ENCODE measurements at places on chromosomes 6 and 20.

DNA sequence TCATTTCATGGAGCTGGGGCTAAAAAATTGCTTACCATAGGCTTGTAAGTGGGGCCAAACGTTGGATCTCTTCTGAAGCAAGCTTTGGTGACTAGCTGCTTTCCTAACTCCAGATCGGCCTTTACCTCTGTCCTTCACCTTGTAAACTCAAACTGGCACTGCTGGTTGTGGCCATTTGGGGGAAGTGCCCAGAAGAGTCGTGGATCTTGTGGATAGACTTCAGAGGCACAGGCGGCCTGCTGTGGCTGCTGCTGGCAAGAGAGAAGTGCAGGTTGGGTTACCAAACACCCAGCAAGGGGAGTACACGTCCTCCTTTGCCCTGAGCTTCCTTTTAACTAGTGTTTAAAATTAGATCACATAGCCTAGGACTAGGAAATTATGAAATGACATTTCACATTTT, 36.8 kb upstream of the KLHL31 start:
- DNase-seq = no peak

- DNase-seq = no peak
Measured at GRCh38 chr6:105300090-105300489, 102.8 kb downstream of the PREP start.

DNA sequence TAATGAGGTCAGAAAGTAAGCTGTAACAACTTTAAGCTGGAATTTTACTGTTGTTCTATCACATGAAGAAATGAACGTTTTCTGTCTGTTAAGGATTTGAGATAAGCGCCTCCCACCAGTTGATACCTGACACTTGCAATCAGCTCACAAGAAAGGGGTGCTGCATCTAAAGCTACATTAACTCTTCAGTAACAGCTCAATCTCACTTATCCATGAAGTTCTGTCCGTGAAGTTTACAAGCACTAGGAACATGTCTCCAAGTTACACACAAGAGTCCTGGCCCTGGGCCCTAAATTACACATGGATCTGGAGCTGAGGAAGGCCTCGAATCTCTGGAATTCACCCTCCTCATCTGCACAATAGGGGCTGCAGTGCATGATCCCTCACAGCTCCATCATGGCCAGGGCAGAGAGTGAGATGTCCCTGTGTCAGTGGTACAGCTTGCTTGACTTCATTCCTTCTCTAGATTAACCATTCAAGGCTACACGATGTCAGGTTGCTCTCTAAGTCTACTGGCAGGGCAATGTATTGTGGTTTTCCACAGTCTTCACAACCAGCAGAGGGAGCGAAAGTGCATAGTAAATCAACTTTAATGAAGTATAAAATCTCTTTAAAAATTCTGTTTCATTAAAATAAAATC, 182.4 kb upstream of the MCHR2 start:
- DNase-seq = no peak

DNA sequence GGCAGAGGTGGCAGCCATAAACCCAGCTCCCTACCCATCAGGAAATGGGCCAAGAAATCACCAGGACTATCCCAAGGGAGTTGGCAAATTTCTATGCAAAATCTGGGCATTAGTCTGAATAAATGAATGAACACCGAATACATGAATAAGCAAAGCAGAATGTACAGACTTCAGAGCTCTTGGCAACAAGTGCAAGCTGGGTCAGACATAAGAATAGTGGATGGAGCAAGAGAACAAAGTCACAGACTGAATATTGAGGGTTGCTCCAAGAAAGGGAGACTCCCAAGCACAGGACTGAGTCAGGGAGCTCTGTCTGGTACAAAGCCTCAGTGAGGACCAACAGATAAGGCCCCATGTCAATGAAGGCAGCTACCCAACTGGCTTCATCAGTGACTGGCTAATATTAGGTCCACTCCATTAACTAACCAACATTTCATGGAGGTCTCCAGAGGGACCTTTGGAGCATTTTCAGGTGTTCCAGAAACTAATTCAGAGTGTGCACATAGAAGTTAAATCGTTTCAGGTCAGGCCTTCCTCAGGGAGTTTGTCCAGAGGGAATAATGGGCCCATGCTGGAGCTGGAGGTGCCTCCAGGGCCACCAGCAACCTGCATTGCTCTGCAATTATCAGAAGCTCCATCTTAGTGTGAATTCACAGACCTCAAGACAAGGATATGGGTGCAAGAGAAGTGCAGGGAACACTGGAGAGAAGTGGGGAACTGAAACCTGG, 191.5 kb upstream of the RALGAPA2 start:
- DNase-seq = no peak

DNA sequence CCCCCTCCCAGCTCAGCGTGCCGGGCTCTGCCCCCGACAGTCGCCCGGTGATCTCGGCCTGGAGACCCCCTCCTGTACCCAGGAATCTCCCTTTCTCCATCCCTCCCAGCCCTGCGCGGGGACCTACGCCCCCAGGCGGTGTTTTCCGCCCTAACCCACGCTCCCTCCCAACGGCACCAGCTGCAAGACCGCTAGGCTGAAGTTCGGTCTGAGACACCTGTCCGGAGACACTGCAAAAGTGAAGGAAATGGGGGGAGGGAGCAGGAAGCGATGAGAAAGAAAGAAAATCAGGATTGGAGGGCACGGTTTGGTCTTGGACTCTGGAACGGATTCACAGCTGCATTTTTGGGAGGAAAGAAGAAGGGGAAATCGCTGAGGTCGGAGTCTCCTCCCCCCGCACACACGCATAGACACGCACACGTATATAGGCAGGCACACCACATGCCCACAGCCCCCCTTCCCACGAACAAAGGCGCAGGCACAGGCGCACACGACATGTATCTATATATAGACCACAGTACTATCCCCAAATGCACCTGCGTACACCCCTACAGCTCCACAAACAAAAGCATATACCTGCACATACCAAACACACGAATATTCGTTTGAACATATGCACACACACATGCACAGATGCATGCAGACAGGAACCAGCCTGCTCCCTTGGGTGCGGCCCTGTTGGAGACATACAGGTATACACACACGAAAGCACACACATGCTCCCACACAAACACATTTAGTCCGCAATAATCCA, 1.0 kb downstream of the SLC32A1 start:
- no peak for DNase-seq

DNA sequence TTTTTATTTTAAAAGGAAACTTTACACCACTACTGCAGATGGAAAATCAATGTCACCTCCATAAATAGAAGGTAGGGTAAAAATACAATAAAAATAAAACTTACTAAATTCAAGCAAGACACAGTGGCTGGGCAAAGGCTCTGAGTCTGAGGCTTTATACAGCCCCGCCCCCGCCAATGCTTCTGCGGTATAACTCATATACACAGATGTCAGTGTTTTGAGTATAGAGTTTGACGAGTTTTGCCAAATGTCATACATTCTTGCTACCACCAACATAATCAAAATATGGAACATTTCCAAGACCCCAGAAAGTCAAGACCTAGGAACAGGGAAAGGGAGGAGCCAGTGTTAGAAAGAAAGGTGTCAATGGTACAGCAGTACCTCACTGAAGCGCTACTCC, 12.8 kb downstream of the NFATC2 start:
- peak; percentile 62 for DNase-seq

- DNase-seq = no peak
Measured at GRCh38 chr6:159360306-159360705, 191.1 kb downstream of the FNDC1 start.

- DNase-seq = peak; percentile 26
Measured at GRCh38 chr20:50844430-50845100, 49.7 kb downstream of the BCAS4 start.

DNA sequence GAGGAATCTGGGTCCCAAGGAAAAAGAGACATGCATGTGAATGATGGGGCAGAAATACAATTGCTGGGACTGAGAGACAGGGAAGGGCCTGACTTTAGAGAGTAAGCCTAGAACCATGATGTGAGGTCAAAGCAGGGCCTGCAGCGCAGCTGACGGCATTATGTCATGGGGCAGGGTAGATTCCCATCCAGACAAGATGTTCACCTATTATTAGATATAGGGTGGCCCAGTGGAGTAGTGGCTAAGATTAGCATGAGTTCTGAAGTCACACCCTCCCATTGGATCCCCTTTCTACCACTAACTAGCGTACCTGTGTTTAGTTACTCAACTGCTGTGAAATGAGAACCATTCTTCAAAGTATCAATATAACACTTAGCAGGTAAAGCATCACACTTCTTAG, 39.6 kb downstream of the NDUFAF5 start:
- no peak for DNase-seq

GRCh38 chr6:148523551-148523950, 180.9 kb downstream of the SASH1 start:
- no peak for DNase-seq

GRCh38 chr6:127517693-127518092, 1.4 kb downstream of the MTCL3 start:
- no peak for DNase-seq

- DNase-seq = no peak
Measured at GRCh38 chr6:93639126-93639525, 219.8 kb upstream of the EPHA7 start.

DNA sequence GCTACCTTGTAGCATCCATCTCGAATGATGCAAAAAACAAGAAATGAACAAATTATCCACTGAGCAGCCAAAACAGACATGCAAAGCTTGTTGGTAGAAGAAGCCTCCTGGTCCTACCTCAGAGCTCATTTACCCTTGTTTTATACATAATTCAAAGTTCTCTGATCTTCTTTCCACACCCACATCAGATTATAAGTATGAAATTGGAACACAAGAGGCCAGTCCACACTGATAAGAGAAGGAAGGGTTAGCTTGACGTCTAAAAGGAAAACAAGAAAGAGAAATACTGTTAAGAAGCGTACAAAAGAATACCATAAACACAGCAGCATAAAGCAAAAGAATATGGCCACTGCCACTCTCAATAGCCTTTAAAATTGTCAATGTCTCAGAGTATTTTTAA, 49.7 kb downstream of the FAM83B start:
- DNase-seq = no peak

- no peak for DNase-seq
Measured at GRCh38 chr6:5626727-5627426, 365.6 kb downstream of the FARS2 start.

DNA sequence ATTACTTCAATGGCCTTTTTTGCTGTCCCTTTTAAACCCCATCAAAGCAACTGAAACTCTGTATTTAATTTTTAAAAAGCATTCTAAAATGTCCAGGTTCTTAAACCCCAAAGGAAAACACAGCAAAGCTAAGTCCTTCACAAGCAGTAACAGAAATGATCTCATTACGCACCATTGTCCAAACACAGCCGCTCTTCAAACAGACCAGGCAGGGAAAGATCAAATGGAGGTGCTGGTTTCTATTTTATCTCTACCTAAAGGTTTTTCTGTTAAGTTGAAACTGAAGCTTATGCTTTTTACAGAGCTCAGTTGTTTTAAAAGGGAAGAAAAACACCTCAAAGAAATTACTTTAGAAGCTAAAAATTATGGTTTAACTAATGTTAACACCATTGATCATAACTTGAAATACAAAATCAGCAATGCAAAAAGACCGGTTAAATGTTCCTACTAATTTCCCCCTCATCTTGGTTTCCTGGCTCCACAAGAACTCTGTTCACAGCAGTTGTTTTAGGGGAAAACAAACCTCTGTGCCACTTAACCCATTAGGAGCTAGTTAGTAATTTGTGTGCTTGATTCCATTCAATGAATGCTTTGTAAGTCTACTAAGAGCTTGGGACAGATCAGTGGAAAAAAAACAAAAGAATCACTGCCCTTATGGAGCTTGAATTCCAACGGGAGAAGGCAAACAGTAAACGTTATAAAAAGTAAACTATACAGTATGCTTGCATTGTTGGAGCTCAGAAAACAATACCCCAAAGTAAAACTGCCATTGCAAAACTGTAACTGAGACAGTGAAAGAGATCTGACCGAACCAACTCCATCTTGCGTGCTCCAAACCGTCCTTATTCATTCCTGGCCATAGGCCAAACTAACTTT, 87.4 kb downstream of the CD24 start:
- no peak for DNase-seq

GRCh38 chr6:98970469-98970868, 22.7 kb upstream of the FBXL4 start:
- no peak for DNase-seq

- no peak for DNase-seq
Measured at GRCh38 chr6:56875961-56876360, 78.9 kb upstream of the BEND6 start.

DNA sequence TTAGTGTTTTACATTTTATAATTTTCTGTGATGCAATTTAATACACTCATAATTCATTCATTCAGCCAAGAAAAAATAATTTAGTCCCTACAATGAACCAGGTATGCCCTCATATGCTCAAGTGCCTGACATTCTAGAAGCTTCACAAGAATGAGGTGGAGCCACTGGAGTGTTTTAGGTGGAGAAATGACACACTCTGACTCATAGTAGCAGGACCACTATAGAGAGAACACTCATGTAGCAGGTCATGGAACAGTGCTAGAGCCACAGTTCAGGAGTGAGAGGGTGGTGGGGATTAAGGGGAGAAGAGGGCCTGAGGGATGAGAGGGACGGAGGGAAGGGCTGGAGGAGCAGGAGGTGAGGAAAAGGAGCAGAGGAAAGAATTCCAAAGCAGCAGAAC, 1.4 kb upstream of the HLA-G start:
- no peak for DNase-seq

- DNase-seq = peak; percentile 68
Measured at GRCh38 chr6:26156105-26156849, 69.0 kb downstream of the HFE start.

DNA sequence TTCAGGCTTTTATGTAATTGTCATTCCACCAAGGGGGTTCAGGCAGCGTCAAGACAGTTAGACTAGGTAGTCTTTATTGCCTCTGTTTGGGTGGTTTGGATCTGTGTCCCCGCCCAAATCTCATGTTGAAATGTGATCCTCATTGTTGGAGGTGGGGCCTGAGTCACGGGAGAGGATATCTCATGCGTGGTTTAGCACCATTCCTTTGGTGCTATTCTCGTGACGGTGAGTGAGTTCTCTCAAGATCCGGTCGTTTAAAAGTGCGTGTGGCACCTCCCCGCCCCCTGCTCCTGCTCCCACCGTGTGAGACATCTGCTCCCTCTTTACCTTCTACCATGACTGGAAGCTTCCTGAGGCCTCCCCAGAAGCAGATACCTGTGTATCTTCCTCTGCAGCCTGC, 51.3 kb upstream of the FOXC1 start:
- no peak for DNase-seq

- no peak for DNase-seq
Measured at GRCh38 chr6:55568808-55569439, 10.1 kb downstream of the HMGCLL1 start.

- DNase-seq = no peak
Measured at GRCh38 chr6:5136851-5137250, 51.7 kb downstream of the PPP1R3G start.

- DNase-seq = no peak
Measured at GRCh38 chr20:41412324-41413120, 45.9 kb upstream of the EMILIN3 start.

GRCh38 chr6:31791324-31792089, 4.0 kb downstream of the VARS1 start:
- no peak for DNase-seq

DNA sequence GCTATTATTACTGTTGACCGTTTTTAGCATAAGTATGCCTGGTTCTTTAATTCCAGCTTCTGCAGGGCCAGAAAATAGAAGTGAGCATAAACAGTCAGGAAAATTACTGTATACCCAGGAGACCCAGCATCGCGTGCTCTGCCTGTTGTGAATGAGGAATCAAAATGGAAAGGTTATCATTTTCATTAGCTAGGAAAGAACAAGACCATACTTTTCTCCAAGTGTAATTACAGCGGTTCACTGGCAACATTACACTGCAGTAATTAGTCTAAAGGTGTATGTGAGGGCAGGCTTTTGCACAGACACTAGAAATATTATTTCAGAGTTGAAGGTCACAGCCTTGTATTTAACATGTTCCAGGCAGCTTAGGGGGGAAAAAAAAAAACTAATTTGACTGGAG, 403.8 kb upstream of the SOX4 start:
- no peak for DNase-seq
